GM04504 (cell line): ENCODE measurements at places on chromosomes 3 and 15.

DNA sequence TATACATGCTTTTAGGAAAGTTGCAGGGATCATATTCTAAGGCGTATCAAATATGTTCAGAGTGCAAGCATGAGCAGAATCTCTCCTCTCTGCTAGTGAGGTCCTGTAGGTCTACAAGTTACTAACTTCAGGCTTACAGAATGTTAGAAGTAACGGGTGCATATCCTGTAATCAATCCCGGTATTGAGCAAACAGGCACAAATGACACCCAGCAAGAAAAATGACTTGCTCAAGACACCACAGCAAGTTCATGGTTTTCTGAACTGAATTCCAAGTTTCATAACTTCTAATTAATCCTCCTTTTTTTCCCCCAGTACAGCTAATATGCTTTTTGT is 353.9 kb upstream of the TPRG1 start:
- no peak for DNase-seq

DNA sequence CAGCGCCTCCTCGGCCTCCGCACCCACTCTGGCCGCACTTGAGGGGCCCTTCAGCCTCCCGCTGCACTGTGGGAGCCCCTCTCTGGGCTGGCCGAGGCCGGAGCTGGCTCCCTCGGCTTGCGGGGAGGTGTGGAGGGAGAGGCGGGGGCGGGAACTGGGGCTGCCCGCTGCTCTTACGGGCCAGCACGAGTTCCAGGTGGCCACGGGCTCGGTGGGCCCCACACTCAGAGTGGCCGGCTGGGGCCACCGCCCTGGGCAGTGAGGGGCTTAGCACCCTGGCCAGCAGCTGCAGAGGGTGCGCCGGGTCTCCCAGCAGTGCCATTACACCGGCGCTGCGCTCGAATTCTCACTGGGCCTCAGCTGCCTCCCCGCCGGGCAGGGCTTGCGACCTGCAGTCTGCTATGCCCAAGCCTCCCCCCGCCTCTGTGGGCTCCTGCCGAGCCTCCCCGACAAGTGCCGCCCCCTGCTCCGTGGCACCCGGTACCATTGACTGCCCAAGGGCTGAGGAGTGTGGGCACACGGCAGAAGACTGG is 167.1 kb upstream of the PLSCR5 start:
- no peak for DNase-seq

GRCh38 chr15:92693691-92694331 is 38.2 kb upstream of the FAM174B start:
- no peak for DNase-seq

- no peak for DNase-seq
Observed at GRCh38 chr3:140469491-140469890, 208.4 kb upstream of the TRIM42 start.

- no peak for DNase-seq
Observed at GRCh38 chr3:196193133-196193735, 18.0 kb downstream of the ZDHHC19 start.

DNA sequence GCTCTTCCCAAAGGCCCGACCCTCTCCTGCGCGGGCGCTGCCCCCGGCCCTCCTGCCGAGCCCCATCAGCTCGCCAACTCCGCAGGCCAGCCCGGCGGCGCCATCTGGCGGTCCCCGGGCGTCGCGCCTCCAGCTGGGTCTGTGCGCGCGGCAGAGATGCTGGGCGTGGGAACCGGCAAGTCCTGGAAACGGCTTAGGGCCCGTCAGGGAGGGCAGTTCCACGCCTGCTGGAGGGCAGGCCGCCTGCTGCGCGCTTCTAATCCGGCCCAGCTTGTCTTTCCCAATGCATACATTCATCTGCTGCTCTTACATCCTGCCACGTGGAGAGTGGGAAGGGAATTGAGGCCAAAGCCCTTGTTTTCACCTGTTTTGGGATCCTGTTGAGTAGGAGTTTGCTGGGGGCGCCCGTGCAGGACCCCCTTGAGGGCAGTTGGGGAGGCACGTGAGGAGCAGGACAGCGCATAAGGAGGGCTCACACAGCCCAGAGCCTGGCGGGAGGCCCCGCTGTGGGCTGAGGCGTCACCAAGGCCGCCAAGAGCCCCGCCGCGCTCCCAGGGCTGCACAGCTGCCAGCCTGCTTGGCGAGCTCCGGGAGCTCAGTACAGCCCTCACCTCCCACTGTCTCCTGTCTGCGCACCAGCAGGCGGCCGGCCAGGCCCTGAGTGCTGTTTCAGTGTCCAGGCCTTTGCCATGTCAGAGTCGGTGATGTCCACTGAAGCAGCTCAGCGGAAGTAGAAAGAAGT is 165.6 kb downstream of the NSMCE3 start:
- peak; percentile 58 for DNase-seq

DNA sequence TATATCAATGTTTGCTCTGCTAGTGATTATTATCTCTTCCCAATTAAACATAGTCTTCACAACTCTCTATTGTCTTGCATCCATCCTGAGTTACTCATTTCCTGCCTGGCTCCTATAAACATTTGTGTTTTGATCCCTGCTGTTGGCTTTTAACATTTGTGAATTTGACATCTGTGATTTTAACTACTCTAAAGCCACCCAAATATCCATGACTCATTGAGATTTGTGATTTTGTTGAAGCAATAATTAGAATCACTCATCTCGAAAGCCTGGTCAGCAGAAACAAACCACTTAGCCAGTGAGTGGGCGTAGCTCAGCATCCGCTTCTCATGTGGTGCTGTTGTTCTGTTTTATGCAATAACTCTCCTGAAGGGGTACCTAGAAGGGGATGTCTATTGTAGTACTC is 174.3 kb upstream of the ZBTB20 start:
- DNase-seq = peak; percentile 76

DNA sequence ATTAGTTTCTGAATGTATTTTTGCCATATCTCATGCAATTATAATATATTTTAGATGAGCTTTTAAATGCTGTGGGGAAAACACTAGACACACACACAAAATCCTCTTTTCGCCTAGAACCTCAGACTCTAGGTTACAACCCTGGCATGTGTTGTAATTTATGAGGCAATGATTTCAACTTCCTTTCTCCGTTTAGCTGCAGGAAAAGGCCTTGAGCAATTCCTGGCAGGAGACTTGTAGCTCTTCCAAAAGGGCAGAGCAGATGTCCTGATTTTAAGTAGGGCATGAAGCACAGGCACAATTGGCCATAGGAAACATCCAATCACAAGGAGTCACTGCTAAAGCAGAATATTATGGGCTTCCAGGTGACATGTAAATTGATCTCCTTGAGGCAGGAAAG is 82.0 kb downstream of the GPR156 start:
- peak; percentile 85 for DNase-seq

- DNase-seq = no peak
Observed at GRCh38 chr3:171822431-171823106, 12.3 kb upstream of the PLD1 start.

DNA sequence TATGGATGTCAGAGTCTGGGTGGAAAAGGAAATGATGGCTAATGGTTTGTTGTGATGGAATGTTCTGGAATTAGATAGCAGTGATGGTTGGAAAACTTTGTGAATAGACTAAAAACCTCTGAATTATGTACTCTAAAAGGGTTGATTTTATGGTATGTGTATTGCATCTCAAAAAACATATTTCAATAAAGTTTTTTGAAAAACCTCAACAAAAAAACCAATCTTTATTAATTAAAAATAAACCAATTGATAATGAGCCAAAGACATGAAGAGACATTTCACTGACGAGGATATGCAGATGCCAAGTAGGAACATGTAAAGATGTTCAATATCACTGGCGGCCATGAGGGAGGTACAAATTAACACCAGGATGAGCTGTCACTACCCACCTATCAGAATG is 70.0 kb upstream of the STIMATE start:
- DNase-seq = no peak

- no peak for DNase-seq
Observed at GRCh38 chr3:52798978-52799476, 4.4 kb downstream of the ITIH3 start.

DNA sequence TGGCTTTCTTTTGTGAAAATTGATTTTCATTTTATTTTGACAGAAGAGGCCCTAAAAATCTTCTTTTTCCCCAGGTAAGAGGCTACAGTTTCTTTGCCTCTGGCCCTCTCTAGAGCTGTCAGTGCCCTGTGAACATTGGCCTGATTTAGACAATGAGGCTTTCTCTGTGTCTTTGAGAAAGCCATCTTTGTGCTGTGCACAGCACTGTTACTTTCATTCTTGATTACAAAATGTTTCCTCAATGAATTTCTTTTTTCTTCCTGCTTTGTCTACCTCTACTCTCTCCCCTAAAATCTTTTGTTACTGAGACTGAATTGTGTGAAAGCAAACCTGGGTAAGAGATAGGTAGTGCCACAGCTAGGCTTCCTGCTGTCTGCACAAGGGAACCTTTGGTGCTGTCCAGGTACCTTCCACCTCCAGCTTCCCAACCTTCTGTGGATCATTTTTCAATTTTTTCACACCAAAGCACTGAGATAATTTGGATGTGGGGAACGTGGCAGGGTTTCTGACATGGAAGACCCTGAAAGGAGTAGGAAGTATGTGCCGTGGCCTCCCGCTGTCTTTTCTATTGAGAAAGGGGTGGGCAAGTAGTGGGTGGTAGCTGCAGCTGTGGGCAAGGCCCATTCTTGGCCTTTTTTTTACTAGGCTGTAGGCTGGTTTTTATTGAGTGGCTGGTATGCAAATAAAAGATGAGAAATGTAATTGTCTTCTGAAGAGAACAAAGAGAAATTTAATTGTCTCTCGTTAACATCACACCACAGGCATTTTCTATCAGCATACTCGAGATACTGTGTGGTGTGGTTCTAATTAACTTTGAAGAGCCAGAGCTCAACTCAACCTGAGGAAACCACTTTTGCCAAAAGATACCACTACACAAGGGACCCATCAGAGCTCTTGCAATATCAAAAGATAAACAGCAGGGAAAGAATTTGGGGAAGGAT is 21.0 kb downstream of the RAB8B start:
- DNase-seq = no peak

DNA sequence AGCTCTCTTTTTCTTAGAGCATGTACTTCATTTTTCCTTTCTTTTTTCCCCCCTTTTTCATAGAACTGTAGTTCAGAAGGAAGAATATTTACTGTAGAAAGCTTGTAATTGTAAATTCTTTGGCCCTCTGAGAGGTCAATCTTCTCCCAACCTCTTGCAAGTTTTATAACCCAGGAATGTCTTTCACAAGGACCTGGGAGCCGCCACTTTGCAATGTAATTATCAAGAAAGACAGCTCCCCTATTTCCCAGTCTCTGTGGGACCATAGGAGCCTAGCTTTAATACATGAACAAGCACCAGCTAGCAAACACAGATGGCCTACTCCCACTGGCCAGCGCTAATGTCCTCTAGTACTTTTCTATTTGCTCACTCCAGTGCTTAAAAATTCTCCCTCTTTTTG is 51.4 kb downstream of the NFKBIZ start:
- DNase-seq = no peak

DNA sequence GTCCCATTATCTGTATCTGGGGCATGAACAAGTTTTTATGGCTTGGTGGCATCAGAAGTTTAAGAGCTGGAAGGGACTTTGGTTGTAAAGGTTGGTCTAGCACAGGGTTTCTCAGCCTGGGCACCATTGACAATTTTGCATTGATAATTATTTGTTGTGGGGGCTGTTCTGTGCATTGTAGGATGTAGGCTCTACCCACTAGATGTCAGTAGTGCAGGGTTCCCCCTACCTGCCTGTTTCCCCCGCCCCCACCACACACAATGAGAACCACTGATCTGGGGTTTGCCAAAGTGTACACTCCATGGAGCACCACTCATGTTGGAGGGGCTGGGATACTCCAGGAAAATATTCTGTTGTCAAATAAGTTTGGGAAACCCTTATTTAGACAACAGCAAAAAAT is 42.7 kb downstream of the PLCL2 start:
- DNase-seq = no peak

DNA sequence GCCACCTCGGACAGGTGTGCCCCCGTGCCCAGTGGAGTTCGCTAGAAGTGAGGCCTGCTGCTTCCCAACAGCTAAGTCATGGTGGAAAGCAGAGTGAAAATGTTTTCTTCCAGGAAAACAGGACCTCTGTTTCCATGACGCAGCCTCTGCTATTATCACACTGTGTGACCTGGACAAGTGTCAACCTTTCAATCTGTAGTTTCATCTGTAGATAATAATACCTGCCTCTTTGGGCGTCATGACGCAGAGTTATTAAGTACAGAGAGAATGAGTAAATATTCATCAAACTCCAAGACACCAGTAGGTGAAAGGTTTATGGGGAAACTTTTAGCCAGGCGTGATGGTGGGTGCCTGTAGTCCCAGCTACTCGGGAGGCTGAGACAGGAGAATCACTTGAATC is 62.3 kb downstream of the TMEM44 start:
- no peak for DNase-seq

GRCh38 chr3:32245200-32245599 is 6.7 kb downstream of the CMTM8 start:
- DNase-seq = no peak

DNA sequence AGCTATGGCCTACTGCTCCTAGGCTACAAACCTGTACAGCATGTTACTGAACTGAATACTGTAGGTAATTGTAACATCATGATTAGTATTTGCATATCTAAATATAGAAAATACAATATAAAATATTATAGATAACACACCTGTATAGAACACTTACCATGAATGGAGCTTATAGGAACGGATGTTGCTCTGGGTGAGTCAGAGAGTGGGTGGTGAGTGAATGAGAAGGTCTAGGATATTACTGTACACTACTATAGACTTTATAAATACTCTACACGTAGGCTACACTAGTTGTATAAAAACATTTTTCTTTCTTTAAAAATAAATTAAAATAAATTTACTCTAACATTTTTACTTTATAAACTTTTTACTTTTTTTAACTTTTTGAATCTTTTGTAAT is 224.0 kb upstream of the CBLB start:
- DNase-seq = no peak

DNA sequence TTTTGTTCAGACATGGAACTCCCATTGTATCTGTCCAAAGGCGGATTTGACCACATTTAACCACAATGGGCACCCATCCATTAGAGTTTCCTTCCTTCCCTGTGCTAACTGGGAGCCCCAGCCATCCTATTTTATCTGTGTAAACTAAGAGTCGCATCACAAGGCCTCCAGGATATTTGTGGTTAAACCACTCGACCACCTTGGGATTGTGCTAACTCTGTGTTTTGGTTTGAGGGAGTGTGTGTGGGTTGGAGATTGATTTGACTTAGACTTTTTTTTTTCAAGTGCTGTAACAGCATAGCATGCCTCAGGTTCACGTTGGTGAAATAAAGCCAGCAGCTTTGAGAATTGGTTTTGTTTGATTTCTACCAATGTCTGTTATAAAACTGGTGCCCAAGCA is 100.4 kb upstream of the TP63 start:
- no peak for DNase-seq
